ENCODE measurements at places on chromosomes 11 and 22.

- DNase-seq: no peak
Measured at GRCh38 chr11:74392256-74392655, 6.0 kb downstream of the PGM2L1 start.

- DNase-seq: no peak
Measured at GRCh38 chr11:81886406-81887075, 847.1 kb downstream of the FAM181B start.

GRCh38 chr11:11748706-11749365, 92.9 kb upstream of the USP47 start:
- DNase-seq: no peak

GRCh38 chr11:118087931-118088330, 1.2 kb upstream of the SMIM35 start:
- no peak for DNase-seq

- DNase-seq: no peak
Measured at GRCh38 chr11:107276077-107276476, 181.5 kb downstream of the CWF19L2 start.

DNA sequence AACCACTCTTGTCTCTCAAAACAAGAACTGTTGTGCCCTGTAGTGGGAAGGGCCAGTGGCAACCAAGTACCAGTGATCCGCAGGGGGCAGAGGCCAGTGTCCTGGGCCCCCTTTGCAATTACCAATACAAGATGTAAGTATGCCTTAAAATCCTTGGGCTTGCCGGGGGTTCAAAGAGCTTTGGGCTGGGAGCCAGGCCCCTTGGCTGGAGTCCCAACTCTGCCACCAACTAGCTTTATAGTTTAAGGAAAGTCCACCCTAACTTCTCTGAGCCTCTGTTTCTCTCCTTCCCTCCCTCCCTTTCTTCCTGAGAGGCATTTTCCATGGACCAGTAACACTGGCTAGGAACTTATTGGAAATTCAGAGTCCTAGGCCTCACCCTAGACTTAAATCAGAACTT, 15.5 kb downstream of the CLMP start:
- no peak for DNase-seq

- DNase-seq: no peak
Measured at GRCh38 chr11:69497221-69497787, 15.8 kb downstream of the LINC01488 start.

GRCh38 chr11:13149991-13150390, 127.6 kb upstream of the BMAL1 start:
- DNase-seq: no peak

DNA sequence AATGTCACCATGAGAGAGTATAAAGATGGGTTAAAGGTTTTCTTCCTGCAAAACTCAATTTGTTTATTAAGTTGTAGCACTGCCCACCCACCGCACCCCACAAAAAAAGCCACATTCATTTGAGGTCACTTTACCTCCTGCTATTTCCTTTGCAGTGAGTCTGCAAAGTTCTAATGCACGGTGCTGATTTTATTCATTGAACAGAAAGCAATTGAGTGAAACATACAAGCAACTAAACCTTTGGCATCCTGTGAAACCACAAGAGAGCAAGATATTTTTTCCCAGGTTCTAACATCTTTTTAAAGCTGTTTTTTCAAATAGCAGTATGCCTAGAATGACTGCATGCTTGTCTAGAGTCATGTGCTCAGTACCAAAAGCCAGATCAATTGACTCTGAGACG, 39.0 kb downstream of the RRAS2 start:
- DNase-seq: no peak

DNA sequence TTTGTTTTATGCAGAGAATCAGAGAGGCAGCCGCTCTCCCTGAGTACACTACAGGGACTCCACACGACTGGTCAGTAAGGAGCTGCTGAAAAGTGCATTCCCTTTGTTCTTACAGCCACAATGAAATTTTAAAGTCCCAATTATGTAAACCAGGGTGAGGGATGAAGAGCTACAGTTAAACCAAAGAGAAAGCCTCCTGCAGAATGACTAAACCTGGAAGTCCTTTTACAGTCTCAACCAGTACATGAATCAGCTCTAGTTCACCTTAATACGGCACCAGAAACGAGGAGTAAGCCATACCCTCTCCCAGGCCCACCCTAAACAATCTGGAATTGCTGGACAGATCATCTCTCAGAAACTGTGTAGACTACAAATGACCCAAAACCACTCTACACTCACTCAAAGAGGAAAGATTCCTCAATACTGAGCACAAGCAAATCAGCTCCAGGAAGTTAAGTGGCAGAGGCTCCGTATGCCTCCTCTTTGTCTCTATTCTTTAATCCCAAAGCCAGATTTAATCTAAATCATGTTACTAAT, 113.1 kb downstream of the RBFOX2 start:
- DNase-seq: no peak

DNA sequence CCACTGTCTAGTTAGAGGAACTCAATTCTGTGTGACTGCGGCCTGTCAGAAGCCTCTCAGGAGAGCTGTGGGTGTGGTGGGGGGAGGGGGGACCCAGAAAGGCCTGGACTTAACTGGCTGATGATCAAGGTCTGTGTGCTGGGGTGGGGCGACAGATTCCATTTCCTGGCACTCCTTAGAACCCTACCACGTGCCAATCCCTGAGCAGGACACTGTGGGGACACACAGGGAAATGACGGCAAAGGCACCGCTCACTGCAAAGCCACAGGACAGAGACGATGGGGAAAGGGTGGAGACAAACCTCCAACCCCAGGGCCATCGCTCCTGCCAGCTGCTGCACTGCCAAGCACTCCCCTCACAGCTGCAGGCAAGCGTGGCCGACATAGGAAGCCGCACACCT, 58.4 kb upstream of the BID start:
- DNase-seq: no peak

DNA sequence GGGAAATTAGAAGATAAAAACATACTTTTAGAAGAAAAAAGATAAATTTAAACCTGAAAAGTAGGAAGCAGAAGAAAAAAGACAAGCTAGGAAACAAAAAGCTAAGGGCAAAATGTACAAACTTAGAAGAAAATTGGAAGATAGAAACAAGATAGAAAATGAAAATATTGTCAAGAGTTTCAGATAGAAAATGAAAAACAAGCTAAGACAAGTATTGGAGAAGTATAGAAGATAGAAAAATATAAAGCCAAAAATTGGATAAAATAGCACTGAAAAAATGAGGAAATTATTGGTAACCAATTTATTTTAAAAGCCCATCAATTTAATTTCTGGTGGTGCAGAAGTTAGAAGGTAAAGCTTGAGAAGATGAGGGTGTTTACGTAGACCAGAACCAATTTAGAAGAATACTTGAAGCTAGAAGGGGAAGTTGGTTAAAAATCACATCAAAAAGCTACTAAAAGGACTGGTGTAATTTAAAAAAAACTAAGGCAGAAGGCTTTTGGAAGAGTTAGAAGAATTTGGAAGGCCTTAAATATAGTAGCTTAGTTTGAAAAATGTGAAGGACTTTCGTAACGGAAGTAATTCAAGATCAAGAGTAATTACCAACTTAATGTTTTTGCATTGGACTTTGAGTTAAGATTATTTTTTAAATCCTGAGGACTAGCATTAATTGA, 1.0 kb downstream of the MALAT1 start:
- DNase-seq: no peak

Measured in stimulated activated CD8-positive, alpha-beta memory T cell treated with anti-CD3 and anti-CD28 coated beads, Interleukin-7, amount 100 ng/mL, for 48 hours (primary cell).